ENCODE measurements at places on chromosomes 13 and 19.

GRCh38 chr13:114116734-114117133, 15.7 kb downstream of the RASA3 start:
- no peak for DNase-seq

DNA sequence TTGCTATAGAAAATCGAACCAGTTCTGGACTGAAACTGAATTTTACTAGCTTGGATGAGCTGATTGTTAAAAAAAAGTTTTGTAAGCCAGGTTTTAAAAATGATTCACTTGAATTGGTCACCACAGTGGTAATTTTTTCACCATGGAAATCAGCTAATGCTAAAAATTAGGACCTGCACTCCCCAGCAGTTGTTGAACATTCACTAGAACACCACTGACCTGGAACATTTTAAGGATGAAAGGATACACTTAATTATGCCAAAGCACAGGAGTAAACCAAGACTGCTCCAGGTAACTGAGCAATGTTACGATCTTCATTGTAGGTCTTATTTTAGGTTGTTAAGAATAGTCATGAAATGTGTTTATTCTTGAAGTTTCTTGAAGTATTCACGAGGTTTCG, 1342.6 kb upstream of the SPRY2 start:
- no peak for DNase-seq

GRCh38 chr19:15892012-15892411, 5.9 kb downstream of the CYP4F2 start:
- DNase-seq = no peak

- no peak for DNase-seq
Measured at GRCh38 chr19:8340341-8341096, 2.5 kb downstream of the KANK3 start.

DNA sequence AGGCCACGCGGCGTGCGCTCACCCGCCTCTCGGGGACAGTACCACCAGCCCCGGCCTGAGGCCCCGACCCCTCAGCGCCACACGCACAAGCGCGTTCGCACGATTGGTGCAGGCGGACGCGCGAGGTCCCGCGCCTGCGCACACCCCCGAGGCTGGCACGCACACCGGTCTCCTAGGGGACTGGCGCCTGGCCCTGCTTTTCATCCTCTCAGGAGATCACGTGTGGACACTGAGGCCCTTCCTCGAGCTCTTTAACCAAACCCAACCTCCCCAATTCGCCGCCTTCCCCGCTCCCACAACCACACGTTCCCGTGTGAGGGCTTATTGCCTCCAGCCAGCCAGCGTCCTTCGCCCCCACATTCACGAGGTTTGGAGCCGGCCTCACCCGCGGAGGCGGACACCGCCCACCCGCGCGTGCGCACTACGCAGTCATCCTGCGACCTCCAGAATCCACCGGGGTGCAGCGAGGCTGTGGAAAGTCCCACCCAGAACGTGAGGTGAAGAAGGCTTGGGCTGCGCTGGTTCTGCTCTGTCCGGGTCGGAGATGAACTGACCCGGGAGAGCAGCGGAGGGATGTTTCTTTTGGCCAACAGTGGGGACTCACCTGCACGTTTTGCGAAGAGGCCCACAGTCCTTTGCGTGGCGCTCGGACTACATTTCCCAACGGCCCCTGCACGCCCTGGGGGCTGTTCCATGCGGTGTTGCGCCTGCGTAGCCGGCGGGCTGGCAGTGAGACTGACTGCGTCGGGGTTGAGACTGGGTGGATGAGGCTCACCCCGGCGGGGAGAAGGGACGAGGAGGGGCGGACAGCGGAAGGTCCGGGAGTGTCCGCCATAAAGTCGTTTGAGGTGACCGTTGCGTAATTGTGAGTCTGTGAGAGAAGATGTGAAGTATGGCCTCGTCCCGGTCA, 539 bp upstream of the ZNF667 start:
- DNase-seq = no peak
